ENCODE measurements at places on chromosomes 3 and 15. TPM values are rescaled to one million over a fixed set of nuclear protein-coding genes. Genes with fewer than 3 reads are reported as not detected.
A peak's percentile ranks its signal among the peaks of the same experiment; 100 is the strongest.

DNA sequence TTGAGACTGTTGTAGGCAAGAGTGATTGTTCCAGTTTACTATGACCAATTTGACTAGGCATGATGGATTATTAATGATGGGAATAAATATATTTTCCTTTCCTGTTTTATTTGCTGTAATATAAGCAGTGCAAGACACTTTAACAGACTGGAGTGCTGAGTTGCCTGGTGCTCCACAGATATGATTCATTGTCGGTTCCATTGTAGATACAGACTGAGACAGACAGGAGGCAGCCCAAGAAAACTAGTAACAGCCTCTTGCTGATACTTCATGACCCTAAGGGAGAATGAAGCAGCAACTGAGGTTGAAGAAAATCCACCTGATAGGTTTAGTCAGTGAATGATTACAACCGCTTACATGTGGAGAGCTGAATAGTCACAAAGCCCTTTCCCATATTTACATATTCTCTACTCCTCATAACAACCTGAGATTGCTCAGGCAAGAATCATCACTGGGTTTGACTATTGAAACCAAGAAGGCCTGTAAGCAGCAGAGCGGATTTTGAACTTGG lies 235.1 kb upstream of the TPRG1 start:
- no peaks in the 10 kb centered on the region for H3K36me3 ChIP-seq
- H3K4me3 ChIP-seq = no peak overlapping the region
- peaks cover 4% of the 10 kb centered on the region for H3K4me1 ChIP-seq
- H3K27me3 ChIP-seq = no peaks in the 10 kb centered on the region
- DNase-seq = no peak

GRCh38 chr15:48132874-48133273 lies 12.1 kb downstream of the SLC24A5 start:
- no peaks in the 10 kb centered on the region for H3K27me3 ChIP-seq
- H3K36me3 ChIP-seq = no peaks in the 10 kb centered on the region
- H3K4me3 ChIP-seq = no peak overlapping the region

- no peaks in the 10 kb centered on the region for H3K27me3 ChIP-seq
- no peaks in the 10 kb centered on the region for H3K36me3 ChIP-seq
- H3K4me3 ChIP-seq = no peak overlapping the region
- no peaks in the 10 kb centered on the region for H3K4me1 ChIP-seq
- no peak overlapping the region for H3K27ac ChIP-seq
Measured at GRCh38 chr3:188683032-188683521, 488.7 kb upstream of the TPRG1 start.

- no peaks in the 10 kb centered on the region for H3K27me3 ChIP-seq
- DNase-seq = no peak
- H3K4me1 ChIP-seq = no peaks in the 10 kb centered on the region
Measured at GRCh38 chr3:193194371-193194770, 46.7 kb upstream of the PLAAT1 start.

GRCh38 chr3:14097616-14098391 lies 26.9 kb downstream of the CHCHD4 start:
- no peaks in the 10 kb centered on the region for H3K36me3 ChIP-seq
- no peak overlapping the region for H3K27ac ChIP-seq
- no peak overlapping the region for H3K4me3 ChIP-seq
- no peaks in the 10 kb centered on the region for H3K27me3 ChIP-seq

GRCh38 chr3:173531602-173532001 lies 134.1 kb downstream of the NLGN1 start:
- no peak for DNase-seq
- no peaks in the 10 kb centered on the region for H3K4me1 ChIP-seq
- H3K27me3 ChIP-seq = no peaks in the 10 kb centered on the region
- no peak overlapping the region for H3K4me3 ChIP-seq
- H3K36me3 ChIP-seq = no peaks in the 10 kb centered on the region
- H3K27ac ChIP-seq = no peak overlapping the region

DNA sequence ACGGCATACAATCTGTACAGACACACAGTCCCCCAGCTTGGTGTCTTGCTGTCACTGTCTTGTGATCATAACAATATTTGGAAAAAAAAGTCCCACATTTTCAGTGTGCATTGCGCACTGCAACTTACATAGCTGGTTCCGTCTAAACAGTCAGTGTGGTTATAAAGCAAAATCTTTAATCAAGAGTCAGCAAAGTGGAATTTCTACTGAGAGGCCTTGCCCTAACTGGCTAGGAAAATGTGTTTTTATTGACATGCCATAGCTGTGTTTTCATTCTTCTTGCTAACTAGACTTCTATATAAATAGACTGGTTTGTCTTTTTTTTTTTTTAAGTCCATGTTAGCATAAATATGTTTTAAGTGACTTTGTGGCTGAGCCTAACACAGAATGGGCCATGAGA lies 174.8 kb downstream of the POLR2M start:
- DNase-seq = no peak
- peaks cover 4% of the 10 kb centered on the region for H3K4me1 ChIP-seq
- no peaks in the 10 kb centered on the region for H3K36me3 ChIP-seq
- no peak overlapping the region for H3K27ac ChIP-seq

GRCh38 chr15:92366381-92366780 lies 27.3 kb upstream of the ST8SIA2 start:
- H3K4me3 ChIP-seq = no peak overlapping the region
- DNase-seq = no peak
- H3K27ac ChIP-seq = no peak overlapping the region
- H3K36me3 ChIP-seq = no peaks in the 10 kb centered on the region

GRCh38 chr3:175605851-175606250 lies 746.7 kb downstream of the NAALADL2 start:
- H3K27me3 ChIP-seq = no peaks in the 10 kb centered on the region
- no peaks in the 10 kb centered on the region for H3K36me3 ChIP-seq
- DNase-seq = no peak
- no peak overlapping the region for H3K4me3 ChIP-seq
- H3K4me1 ChIP-seq = no peaks in the 10 kb centered on the region

DNA sequence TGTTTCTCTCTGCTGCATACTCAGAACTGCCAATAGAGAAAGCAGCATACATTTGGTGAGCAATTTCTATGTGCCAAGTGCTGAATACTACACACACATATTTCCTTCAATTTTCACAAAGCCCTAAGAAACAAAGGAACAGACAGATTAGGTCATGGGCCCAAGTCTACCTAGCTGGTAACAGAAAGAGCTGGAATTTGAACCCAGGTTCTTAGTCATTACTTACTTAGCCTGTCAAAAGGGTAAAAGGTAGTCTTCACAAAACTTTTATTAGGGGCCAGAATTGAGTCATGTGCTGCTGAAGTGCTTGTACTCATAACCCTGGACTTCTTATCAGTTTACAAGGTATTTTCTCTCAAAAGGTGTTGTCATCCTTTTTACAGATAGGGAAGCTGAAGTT lies 10.4 kb upstream of the ABHD17C start:
- H3K4me1 ChIP-seq = no peaks in the 10 kb centered on the region
- H3K27me3 ChIP-seq = no peaks in the 10 kb centered on the region
- no peak for DNase-seq
- no peak overlapping the region for H3K27ac ChIP-seq
- H3K4me3 ChIP-seq = no peak overlapping the region
- H3K36me3 ChIP-seq = no peaks in the 10 kb centered on the region

DNA sequence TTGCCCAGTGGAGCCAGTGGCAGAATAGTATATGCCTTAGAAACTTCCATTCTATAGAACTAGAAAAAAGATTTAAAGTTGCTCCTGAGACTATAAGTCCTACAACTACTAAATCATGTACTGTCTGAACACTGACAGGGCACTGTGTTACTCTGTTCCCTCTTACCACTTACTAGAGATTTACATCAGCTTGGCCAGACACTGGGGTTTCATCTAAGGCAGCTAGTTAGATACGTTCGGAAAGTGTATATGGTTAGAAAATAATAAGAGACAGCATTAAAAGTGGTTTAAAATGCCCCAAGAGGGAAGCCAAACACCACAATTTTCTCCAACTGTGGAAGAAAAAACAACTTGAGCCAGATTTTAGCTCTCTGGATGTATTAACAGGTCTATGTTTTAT lies 97.1 kb downstream of the FBN1 start:
- H3K4me3 ChIP-seq = no peak overlapping the region
- no peaks in the 10 kb centered on the region for H3K36me3 ChIP-seq
- no peak for DNase-seq
- H3K27ac ChIP-seq = peak overlapping the region; percentile 20
- peaks cover 32% of the 10 kb centered on the region for H3K4me1 ChIP-seq
- H3K27me3 ChIP-seq = no peaks in the 10 kb centered on the region

DNA sequence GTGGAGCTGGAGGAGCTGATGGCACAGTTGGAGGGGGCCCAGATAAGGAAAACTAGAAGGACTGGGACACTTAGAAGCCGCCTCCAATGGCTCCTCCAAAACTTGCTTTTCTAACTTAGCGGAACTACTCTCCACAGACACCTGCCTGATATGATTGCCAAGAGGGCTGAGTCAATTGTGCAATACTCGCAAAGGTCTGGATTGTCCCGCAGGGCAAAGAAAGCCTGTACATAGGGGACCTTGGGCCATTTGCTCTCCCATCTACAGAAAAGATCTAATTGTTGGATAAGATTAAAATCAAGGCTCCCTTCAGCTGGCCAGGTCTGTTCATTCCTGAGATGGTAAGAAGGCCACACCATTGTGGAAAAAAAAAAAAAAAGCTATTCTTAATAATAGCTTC lies 69.7 kb upstream of the ATP11B start:
- no peak overlapping the region for H3K4me3 ChIP-seq
- H3K4me1 ChIP-seq = peaks cover 4% of the 10 kb centered on the region
- H3K36me3 ChIP-seq = no peaks in the 10 kb centered on the region
- DNase-seq = no peak

DNA sequence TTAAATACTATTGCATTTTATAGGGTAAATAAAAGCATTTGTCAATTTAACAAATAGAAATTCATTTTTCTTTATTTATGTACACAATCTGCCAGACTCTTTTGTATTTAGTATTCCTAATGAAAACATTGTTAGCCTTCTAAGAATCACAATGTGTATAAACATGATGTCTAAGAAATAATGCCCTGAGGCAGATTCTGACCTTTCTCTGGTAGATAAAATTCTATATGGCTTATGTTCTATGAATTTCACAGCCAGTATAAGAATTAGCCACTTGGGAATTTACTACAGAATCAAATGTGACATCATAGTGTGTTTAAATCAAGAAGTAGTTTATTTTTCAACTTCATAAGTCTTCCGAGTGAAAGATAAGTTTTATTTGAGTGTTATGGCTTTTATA lies 457.4 kb downstream of the ZIC1 start:
- H3K27me3 ChIP-seq = no peaks in the 10 kb centered on the region
- no peaks in the 10 kb centered on the region for H3K36me3 ChIP-seq
- no peaks in the 10 kb centered on the region for H3K4me1 ChIP-seq
- H3K4me3 ChIP-seq = no peak overlapping the region
- no peak overlapping the region for H3K27ac ChIP-seq
- no peak for DNase-seq

GOLGA8R gene
- total RNA-seq = 3.2 TPM

TMEM42 gene
- total RNA-seq = 10.8 TPM

PLAAT1 gene
- total RNA-seq = not detected

EFCAB12 gene
- not detected for total RNA-seq

SLC25A26 gene
- total RNA-seq = 21.6 TPM

SCG5 gene
- total RNA-seq = 6.1 TPM

IL5RA gene
- total RNA-seq = not detected

DNAJA4 gene
- 26.5 TPM for total RNA-seq

FYCO1 gene
- total RNA-seq = 45.7 TPM

MOBP gene
- total RNA-seq = not detected

TM6SF1 gene
- total RNA-seq = 3.9 TPM

Measured in vagina (tissue), 2 donors.